ENCODE measurements at places on chromosomes 16 and 17.
A peak's percentile ranks its signal among the peaks of the same experiment; 100 is the strongest.

GRCh38 chr16:13521356-13521755 lies 398.6 kb upstream of the ERCC4 start:
- no peak for DNase-seq

GRCh38 chr16:89651584-89651983 lies 5.9 kb downstream of the CHMP1A start:
- DNase-seq: no peak

- DNase-seq: peak; percentile 70
These were observed 2.7 kb downstream of the PRSS53 start for GRCh38 chr16:31085873-31086628.

GRCh38 chr17:21072745-21073197 lies 30.0 kb upstream of the USP22 start:
- peak; percentile 84 for DNase-seq

- DNase-seq: no peak
These were observed 26.9 kb downstream of the DNAH2 start for GRCh38 chr17:7744416-7744815.

- peak; percentile 26 for DNase-seq
These were observed 51.8 kb downstream of the LMF1 start for GRCh38 chr16:918741-919657.

DNA sequence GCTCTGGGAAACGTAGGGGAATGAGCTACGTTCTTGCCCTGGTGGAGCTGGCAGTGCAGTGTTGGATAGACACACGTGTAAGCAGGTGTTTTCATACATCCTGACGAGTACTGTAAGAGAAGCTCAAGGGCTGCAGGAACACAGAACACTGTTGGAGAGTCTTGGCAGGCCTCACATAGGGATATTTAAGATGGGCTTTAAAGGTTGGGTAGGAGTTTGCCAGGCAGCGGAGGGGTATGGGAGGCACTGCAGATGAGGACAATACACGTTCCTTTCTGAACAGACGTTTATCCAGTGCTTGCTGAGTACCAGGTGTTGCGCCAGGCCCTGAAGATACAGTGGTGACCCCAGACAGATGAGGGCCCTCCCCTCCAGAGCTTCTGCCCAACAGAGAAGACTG lies 6.3 kb downstream of the KDM8 start:
- DNase-seq: no peak

DNA sequence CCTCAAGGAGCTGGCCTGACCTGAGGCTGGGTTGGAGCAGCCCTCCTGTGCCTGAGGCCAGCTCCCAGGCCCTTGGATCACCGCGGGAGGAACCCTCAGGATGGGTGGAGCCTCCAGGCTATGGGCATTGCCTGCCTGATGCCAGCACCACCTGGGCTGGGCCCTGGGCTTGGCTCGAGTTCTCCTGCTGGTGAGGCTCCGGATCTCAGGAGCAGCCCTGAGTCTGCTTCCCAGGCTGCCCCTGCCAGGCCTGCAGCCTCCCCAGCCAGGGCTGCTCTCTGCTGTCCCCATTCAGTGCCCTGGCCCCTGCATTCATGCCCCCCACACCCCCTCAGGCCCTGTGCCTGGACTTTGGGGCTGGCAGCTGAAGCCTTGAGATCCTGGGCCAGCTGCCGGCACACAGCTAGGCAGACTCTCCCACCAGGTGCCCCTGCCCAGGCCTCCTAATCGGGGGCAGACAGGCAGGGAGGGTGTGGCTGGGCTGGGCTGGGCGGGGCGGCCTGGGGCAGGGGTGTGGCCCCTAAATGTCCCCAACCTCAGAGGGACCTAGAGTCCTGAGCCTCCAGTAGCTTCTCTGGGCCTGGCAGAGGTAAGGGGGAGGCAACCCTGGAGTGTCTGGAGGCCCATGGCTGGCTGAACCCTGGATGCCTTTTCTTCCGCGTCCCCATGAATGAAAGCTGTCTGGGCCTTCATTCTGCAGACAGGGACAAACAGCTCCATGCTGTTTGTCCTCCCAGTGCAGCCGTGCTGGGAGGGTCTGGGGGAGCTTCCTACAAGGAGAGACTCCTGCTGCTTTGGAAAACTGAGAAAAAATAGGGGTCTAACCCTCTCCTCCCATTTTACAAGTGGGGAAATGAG lies 1.1 kb upstream of the PIGQ start:
- DNase-seq: no peak

DNA sequence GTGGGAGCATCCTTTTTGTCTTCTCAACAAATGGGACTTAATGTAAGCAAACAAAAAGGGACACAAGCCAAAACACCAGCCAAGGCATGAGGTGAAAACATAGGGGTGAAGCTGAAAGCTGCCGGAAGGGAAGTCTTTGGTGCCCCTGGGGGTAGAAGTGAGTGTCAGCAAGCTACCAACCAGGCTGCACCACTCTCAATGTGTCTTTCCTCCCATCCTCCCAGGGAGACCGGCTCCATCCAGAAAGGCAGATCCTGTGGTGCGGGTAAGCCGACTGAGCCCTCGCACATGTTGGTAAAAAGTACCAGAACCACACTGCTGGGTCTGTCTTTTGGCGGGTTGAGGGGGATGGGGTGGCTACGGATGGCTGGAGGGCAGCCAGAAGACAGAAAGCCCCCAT lies 52.0 kb upstream of the SREBF1 start:
- no peak for DNase-seq

Measured in left hindlimb (tissue), 1 donor.